ENCODE measurements at places on chromosomes 2 and 18.

DNA sequence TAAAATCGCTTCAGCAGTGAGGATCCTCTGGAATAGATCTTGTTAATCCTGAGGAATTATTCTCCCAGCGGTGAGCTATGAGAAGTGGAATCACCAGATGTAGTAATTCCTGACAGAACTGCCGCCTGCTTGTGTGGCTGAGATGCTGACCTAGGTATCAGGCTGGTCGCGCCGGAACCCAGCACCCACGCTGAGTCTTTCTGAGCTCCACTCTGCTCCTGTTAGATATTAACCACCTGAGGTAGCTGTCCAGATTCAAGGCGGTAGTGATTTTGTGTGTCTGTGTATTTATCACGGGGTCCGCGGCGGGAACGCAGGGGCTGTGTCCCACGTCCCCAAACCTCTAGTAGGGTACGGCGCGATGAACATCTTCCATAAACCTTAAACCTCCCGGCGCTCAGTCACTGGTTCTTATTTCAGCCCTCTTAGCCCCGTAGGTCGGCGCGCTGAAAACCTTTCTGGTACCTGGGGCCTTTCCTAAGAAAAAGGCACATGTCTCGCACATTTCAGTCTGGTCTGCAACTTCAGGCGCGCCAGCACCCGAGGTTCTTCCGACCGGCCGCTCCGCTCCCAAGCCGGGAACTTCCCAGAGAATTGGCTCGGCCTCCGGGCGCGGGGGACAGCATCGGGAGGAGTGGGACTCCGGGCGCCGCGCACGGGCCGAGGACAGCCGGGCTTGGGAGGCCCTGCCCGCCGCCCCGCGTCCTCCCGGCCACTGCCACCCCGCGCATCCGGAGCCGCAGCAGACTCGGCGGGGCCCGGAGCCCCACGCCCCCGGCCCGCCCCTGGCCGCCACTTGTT lies 542 bp upstream of the CNNM3 start:
- DNase-seq = no peak

- no peak for DNase-seq
Observed at GRCh38 chr2:21395366-21395765, 271.6 kb downstream of the TDRD15 start.

DNA sequence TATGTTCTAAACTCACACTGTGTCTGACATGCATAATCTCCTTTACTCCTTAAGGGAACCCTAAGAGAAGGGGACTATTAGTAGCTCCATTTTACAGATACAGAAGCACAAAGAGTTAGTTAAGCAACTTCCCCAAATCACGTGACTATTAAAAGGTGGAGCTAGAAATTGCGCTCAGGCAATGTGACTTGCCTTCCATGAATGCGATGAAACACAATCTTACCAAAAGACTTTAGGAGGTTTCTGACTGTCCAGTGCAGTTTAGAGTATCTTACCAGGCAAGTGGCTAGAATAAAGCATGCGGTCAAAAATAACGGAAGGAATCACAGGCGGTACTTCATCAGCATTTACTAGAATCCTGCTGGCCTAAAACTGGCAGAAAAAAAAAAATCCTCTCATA lies 70.4 kb downstream of the ZNF521 start:
- DNase-seq = no peak

DNA sequence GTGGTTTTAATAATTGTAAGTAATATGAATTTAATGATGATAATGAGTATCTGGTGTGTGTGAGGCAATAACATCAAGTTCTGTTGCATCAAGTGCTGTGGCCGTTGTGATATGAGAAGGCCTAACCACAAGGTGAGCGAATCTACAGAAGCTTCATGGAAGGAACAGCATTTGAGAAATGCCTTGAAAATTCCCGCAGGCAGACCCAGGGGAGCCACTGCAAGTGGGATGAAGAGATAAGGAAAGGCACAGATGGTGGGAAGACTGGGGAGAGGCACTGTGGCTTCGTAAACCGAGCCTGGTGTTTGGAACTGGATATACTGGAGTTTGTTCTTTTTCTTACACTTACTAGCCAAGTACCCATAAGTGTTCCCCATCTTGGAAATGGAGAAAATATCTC lies 357.5 kb downstream of the PTPRM start:
- no peak for DNase-seq

GRCh38 chr2:170905864-170906263 lies 23.2 kb upstream of the GORASP2 start:
- no peak for DNase-seq

DNA sequence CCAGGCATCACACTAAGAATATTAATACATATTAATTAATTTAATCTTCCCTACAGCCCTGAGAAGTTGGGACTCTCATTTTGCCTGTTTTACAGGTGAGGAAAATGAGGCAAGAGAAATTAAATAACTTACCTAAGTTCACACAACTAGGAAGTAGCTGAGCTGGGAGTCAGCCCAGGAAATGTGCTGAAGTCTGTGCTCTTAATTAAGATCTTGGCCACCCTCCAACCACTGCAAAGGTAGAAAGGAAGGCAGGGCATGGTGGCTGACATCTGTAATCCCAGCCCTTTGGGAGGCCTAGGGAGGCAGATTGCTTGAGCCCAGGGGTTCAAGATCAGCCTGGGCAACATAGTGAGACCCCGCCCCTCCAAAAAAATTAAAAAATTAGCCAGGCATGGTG lies 12.9 kb upstream of the MGAT4A start:
- no peak for DNase-seq

Measured in CD4-positive, alpha-beta T cell treated with Interferon alpha-2 for 1 hour (primary cell).